ENCODE measurements at places on chromosomes 11 and 22.

GRCh38 chr11:19561011-19561410 lies 151.6 kb upstream of the NAV2 start:
- DNase-seq = no peak

- DNase-seq = no peak
Observed at GRCh38 chr11:117559698-117560097, 232.0 kb downstream of the CEP164 start.

DNA sequence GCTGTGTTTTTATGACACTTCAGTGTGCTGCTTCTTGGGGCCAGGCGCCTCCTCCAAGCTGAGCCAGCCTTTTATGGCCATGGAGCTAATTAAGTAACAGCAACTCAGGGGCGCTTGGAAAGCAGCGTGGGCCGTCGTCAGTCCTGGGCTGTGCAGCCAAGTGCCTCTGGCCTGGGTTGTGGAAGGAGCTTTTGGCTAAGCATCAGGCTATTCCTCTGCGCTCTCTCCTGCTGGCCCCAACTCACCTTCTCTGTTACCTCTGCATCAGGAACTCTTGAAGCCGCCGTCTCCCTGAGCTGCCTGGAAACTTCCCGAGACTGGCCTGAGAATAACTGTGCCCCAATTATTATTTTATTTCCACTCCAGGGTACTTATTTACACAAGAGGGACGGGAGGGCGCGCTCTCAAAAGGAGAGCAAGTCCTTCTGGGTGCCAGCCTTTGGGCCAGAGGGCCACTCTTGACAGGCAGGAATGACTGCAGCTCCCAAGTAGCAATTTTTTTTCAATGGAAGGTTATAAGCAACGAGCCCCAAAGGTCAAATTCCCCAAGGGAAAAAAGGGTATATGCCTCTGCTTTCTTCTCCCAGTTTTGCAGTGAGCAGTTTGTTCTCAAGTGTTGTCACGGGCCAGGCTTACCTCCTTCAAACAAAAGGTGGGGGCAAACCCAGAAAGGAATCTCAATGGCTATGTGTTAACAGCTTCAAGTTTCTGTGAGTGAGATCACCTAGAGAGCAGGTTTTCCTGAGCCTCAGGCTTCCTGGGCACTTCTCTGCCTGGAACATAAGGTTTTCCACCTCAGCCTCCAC lies 38.5 kb upstream of the NAV2 start:
- DNase-seq = no peak

GRCh38 chr11:125055107-125055715 lies 7.9 kb upstream of the SLC37A2 start:
- DNase-seq = no peak

- no peak for DNase-seq
Observed at GRCh38 chr22:25626624-25626990, 62.1 kb downstream of the GRK3 start.

DNA sequence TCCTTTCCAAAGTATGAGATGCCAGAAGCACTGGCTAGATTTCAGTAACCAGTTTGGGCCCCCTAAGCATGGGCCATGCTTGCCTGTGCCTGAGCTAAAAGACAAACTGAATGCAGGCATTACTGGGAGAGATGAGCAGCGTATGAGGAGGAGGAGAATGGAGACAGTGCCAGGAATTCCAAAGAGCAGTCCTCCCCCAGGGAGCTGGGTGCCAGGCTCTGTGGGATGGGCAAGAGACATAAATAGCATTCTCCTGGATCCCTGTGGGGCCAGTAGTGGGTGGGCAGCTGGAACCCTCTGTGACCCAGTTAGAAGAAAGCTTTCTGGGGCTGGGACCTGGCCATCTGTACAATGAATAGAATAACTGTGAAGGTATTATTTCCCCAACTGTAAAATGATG lies 235.6 kb downstream of the KCNA4 start:
- no peak for DNase-seq

DNA sequence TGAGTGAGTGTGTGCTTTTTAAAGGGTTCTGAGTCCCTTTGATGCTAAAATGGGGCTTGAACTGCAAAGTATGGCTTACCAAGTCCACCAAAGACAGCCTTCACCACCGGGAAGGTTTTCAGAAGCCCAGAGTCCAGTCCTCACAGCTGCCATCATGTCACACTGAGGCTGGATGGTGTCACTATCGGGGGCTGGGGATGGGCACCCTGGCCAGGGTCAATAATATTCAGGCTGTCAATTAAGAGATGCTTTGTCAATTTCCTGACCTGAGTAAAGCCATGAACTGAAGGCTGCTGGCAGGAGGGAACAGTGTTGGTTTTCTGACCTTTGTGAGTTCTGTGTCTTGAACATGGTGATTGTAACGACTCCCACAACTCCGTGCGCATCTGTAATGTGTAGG lies 373.0 kb upstream of the B3GAT1 start:
- DNase-seq = no peak

DNA sequence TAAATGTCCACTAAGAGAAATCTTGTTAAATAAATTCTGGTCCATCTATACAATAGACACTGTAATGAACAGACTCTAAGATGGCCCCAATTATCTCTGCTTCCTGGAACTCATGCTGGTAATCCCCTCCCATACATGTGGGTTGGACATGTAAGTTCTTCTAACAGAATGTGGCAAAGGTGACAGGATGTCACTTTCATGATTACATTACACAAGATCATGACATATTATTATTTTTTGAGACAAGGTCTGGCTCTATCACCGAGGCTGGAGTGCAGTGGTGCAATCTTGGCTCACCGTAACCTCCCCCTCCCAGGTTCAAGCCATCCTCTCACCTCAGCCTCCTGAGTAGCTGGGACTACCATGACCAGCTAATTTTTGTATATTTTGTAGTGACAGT lies 14.6 kb upstream of the NDUFC2 start:
- DNase-seq = no peak

DNA sequence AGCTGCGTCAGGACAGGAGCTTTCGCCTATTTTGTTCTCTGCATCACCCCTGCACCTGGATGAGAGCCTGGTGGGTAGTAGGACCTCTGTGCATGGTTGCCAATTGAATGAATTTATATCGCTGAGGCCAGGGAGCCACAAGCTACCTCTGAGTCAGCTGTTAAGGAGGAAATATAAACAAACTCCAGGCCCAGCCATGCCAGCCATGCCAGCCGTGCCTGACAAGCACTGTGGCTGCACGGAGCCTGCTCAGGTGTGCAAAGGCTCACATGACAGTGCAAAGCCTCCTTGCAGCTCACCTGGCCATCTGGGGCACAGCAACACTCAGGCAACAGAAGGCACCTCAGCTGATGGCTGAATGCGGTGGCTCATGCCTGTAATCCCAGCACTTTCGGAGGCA lies 33.7 kb upstream of the LINC01488 start:
- DNase-seq = no peak

- DNase-seq = no peak
Observed at GRCh38 chr22:20392983-20393704, 807 bp upstream of the ZNF74 start.

- DNase-seq = no peak
Observed at GRCh38 chr11:1526785-1527184, 40.2 kb upstream of the MOB2 start.

DNA sequence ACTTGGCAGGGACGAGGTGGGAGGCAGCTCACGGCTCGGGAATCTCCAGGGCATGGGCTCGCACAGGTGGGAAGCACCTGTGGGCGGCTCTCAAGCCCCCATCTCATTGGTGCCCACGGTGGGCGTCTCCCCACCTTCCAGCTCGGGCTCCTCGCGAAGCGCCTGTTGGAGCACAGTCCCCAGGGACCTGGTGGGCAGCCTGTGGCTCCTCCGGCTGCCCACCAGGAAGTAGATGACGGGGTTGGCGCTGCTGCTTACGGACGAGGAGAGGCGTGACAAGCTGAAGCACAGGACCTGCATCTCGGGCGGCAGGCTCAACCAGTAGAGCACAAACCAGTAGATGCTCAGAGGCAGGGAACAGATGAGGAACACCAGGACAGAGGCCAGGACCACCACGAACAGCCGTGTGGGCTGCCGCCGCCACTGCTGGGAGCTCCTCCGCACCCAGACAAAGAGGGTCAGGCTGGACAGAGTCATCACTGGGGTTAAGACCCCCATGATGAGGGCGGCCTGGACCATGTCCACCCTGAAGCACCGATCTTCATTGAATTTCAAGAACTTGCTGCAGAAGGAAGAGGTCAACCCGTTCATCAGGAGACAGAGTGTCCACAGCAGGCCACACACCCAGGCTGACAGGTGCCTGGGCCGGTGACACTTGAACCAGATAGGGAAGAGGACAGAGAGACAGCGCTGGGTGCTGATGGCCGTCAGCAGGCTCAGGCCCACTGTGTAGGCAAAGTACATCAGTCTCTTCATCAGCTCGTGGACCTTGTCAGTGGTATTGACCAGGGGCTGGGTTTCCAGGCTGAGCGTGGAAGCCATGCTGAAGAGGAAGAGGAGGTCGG lies 633 bp downstream of the MRGPRD start:
- no peak for DNase-seq
